ENCODE measurements at places on chromosomes 12 and 14.

- no peak for DNase-seq
Measured at GRCh38 chr14:74574706-74575105, 37.3 kb downstream of the LTBP2 start.

DNA sequence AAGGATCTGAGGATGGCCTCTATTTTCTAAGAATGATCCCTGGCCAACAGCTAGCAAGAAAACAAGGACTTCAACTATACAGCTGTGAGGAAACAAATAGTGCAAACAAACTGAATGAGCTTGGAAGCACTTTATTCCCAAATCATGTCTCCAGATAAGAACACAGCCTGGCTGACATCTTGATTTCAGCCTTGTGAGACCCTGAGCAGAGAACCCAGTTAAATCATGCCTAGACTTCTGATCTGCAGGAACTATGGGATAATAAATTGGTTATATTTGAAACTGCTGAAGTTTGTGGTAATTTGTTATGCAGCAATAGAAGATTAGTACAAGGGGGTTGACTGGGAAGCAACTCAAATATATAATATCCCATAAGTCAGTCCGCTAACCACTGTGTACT is 183.9 kb upstream of the BMP4 start:
- DNase-seq: no peak

DNA sequence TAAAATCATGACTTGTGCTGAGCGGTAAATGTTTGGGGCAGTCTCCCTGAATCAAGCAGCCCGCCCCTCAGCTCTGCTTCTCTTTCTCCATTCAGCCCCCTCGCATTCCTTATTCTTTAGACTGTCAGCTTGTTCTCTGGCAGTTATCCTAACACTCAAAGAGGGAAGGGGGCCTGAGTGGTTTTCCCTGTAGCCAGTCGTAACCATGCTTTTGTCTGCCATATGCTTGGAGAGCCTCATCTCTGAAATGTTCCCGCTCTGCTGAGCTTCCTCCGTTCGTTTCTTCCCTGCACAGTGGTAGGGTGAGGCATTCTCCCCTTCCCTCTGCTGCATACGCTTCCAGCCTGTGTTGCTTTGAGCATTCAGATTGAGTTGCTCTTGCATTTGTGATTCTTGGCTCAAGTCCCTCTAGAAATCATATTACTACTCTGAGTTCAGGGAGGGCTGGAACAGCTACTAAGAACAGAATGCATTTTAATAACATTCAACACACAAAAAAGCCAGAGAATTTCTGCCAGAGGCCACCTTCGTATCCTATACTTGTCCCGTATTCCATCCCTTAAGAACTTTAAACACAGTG is 119.7 kb downstream of the FBXL14 start:
- no peak for DNase-seq

DNA sequence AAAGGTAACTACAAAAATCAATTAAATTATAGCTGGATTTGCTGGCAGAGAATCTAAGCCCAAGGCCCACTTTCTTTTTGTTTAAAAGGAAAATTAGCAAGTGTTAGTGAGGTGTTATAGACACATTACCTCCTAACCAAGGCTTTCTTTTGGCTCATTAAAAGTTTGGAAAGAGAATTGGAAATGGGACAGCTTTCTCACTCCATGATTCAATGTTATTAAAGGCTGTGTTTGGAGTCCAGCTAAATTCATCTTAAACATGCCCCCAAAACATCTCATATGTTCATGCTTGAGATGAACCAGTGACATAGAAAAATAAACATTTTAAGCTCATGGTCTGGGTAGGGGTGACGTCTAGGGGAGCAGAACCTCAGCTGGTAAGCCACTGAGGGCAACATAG is 13.4 kb upstream of the PGF start:
- no peak for DNase-seq
